Breast epithelium (tissue), 4 donors: ENCODE measurements at places on chromosomes 4 and X. TPM values are rescaled to one million over a fixed set of nuclear protein-coding genes. Genes with fewer than 3 reads are reported as not detected.

KANTR gene
- total RNA-seq, result 29.8 TPM

DNA sequence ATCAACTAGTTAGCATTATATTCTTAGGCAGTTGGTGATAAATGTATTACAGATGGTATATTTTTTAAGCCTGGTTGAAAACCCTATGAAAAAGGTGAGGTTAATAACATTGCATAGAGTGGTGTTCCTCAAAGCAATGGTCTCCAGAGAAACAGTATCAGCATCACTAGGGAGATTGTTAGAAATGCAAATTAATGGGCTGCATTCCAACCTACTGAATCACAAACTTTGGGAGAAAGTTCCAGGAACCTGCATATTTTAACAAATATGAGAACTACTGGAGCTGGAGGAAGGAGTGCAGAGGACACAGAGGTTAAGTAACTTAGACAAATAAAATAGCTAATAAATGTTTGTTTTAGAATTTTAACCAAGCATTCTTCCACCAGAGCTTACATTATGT, 166.9 kb upstream of the PCDH10 start:
- no peak for DNase-seq

MEPE gene
- not detected for total RNA-seq

DNA sequence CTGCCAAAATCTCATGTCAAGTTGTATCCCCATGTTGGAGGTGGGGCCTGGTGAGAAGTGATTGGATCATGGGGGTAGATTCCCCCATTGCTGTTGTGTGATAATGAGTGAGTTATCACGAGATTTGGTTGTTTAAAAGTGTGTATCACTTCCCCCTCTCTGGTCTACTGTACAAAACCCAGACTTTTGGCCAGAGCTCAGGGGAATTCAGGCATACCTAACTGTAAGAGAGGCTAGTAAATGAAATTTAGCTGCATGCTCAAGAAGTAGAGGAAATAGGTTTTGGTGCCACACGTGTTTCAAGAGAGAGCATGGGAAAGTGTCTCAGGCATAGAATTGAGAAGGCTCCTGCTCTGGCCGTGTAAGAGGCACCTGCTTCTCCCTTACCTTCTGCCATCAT, 190.5 kb upstream of the GALNTL6 start:
- DNase-seq, result no peak

DNA sequence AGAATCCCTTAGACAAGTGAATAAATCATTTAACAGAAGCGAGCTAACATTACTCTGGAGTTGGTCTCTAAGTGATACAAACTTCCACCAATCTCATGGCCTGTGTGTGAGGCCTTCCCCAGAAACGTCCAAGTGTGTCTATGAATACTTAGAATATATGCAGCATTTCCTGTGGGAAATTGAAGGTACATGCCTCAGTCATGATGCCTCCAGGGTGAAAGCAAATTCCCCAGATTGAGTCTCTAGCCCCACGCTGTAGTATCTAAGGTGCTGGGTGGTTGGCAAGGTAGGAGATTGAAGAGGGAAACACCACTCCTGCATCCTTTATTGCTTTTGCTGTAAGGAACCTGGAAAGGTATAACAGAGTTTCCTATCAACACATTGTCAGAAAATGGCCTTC, 113.8 kb downstream of the IL13RA2 start:
- DNase-seq, result no peak

- DNase-seq, result no peak
Observed at GRCh38 chrX:46169808-46170207, 375.4 kb downstream of the ZNF674 start.

GRCh38 chrX:79107891-79108718, 36.4 kb upstream of the GPR174 start:
- DNase-seq, result no peak

- no peak for DNase-seq
Observed at GRCh38 chr4:159979953-159980352, 877.1 kb downstream of the RAPGEF2 start.

ADH1C gene
- total RNA-seq, result 8.8 TPM

LAS1L gene
- 26.9 TPM for total RNA-seq

- DNase-seq, result no peak
Observed at GRCh38 chr4:138981930-138982390, 33.6 kb upstream of the NOCT start.

- no peak for DNase-seq
Observed at GRCh38 chrX:3230496-3230895, 116.0 kb downstream of the MXRA5 start.

ETFDH gene
- 39.7 TPM for total RNA-seq

CXCL1 gene
- 31.3 TPM for total RNA-seq

DNA sequence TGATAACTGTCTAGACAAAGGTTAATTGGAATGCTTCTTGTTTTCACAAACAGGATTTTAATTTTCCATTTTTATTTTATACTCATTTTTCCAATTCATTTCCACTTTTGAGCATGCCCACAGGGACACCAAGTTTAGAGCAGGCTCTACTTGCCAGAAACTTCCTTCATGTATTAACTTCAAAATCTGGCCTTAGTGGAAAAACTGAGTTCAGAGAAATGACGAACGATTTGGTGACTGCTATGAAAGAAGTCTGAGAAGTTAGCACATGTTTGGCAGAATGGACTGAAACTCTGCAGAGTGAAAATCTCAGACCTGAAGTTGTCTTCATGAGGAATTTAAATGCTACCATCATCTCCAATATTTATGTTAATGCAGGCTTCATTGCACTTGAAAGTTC, 214.1 kb downstream of the THOC2 start:
- DNase-seq, result no peak

DNA sequence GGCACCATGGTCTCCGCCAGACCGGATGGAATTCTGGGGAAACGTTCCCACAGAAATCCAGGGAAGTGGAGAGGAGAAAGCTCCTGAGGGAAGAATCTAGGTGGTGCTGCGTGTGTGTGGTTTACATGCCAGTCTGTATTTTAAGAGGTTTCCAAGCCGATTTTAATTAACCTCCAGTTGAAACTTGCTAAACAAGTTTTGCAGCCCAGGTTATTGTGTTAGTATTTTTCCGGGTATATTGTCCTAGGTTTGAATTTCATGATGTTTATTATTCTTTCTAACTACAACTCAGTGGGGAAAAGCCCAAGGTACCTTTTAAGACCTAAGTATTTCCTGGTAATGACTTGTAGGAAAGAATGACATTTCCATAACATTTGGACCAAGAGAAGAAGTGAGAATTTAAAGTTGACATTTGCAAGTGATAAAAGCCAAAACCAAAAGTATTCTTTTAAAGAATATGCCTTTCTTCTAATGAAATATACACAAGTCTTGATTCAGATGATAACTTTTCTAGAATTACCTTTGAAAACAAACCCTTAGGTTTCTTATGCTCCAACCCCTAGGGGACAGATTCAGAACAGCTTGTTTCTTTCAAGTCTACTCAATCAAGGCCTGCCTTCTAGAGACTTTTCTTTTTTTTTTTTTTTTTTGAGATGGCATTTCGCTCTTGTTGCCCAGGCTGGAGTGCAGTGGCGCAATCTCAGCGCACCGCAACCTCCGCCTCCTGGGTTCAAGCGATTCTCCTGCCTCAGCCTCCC, 14.6 kb downstream of the SAT1 start:
- no peak for DNase-seq

ALB gene
- 0.66 TPM for total RNA-seq

ADH7 gene
- not detected for total RNA-seq

DNA sequence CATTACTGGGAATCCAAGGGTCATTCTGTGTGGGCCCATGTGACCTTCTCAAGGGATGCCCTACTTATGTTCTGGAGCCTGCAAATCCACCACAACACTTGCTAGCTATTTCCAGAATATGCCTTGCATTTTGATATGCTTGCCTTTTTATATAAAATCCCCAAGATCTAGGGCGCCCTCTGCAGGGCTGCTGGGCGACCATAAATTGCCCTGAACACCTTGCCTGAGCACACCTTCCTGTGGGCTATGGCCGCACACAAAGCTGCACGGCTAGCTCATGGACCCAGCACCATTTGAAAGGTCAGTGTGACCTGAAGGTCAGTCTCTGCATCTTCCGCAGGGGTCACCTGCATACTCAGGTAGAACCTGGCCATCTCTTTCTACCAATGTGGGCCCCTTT, 311.7 kb downstream of the NLGN4X start:
- no peak for DNase-seq

- no peak for DNase-seq
Observed at GRCh38 chr4:137611998-137612700, 79.9 kb upstream of the PCDH18 start.

DNA sequence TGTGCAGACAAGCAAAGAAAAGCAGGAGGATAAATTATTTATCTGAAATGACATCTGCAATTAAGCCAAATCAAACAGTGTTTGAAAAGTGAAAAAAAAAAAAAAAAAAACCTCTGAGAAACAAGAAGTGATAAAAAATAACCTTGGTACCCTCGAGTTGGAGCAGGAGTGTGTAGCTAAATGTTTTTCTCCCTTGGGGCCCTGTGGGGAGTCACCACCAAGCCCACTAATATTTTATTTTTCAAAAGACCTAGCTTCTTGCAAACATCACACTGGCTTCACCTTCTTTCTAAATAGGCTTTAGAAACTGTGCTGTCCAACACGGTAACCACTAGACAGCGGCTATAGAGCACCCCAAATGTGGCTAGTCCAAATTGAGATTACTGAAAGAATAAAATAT, 47.7 kb downstream of the SNX25 start:
- DNase-seq, result no peak

DNA sequence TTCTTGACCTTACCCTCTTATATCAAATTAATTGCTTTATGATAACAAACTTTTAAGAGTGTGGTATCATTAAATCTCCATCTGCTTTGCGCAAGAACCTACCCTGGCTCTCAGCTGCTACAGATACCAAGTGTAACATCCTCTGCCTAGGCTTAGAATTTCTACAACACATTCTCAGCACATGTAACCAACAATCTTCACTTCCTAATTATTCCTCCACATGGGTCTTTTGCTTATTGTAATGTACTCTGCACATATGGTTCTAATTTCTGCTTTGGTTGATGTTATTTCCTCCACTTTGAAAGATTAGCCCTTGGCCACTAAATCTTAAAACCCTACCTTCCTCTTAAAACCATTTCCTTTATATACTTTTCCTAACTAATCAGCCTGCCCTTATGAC, 242.4 kb downstream of the ARHGAP24 start:
- DNase-seq, result no peak

ATP11C gene
- 34.1 TPM for total RNA-seq

GPR173 gene
- 1.6 TPM for total RNA-seq

- DNase-seq, result no peak
Observed at GRCh38 chr4:76957004-76957738, 7.6 kb downstream of the SEPTIN11 start.

IL2RG gene
- 10.8 TPM for total RNA-seq

DNA sequence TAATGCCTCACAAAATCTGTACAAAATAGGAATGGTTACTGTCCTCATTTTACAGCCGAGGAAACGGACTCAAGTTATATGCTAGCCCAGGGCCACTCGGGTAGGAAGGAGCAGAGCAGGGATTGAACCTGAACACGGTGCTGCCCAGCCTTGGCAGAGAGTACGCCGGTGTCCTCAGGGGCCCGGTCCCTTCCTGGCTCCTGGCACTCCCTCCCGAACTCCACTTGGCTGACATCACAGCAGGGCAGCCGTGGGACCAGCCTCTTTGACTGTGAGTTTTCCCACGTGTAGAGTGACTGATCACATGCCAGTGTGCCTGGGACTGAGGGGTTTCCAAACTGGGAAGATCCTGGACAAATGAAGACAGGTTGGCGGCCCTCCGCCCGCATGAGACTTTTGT, 23.7 kb downstream of the MAN2B2 start:
- no peak for DNase-seq

- no peak for DNase-seq
Observed at GRCh38 chrX:15939737-15940136, 85.1 kb upstream of the AP1S2 start.

- DNase-seq, result no peak
Observed at GRCh38 chrX:140110081-140110650, 144.8 kb upstream of the CXorf66 start.

GRCh38 chr4:123976819-123977218, 580.2 kb downstream of the SPRY1 start:
- DNase-seq, result no peak

DNA sequence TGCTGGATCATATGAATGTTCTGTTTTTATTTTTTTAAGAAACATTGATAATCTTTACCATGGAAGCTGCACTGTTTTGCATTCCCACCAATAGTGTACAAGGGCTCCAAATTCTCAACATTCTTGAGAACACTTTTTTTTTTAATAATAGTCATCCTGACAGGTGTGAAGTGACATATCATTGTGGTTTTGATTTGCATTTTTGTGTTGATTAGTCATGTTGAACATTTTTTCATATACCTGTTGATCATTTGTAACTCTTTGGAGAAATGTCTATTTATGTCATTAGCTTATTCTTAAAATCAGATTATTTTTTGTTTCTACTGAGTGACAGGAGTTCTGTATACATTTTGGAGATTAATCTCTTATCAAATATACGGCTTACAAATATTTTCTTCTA, 408.5 kb downstream of the GLUD2 start:
- no peak for DNase-seq

ADGRG4 gene
- under 0.01 TPM for total RNA-seq

- DNase-seq, result no peak
Observed at GRCh38 chrX:151973060-151973661, 1.3 kb downstream of the GABRE start.

- DNase-seq, result no peak
Observed at GRCh38 chr4:101290654-101291053, 56.7 kb downstream of the PPP3CA start.

SGMS2 gene
- 56.3 TPM for total RNA-seq

- no peak for DNase-seq
Observed at GRCh38 chr4:103002551-103002950, 17.0 kb downstream of the SLC9B1 start.

DNA sequence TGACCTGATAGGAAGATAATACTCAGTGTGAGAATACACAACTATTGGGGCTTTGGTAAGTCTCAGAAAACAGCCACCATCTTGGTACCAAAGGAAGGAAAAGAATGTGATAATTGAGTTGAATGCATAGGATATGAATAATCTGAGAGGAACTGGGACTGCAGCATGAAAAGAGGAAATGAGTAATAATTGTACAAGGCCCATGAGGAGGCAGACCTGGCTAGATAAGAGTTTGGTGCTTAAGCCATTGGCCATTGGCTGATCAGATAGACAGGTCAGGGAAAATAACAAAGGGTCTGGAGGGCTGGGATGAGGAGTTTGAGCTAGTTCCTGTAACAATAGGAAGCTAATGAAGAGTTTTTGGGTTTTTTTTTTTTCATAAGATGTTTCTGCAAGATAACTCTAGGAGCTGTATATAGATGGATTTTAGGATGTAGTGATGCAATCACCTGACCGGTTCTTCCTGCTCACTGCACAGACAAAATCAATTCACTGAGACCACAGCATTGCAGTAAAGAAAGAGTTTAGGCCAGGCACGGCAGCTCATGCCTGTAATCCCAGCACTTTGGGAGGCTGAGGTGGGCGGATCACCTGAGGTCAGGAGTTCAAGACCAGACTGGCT, 5.3 kb upstream of the TRMT2B start:
- DNase-seq, result no peak

GRCh38 chr4:165803005-165803404, 70.0 kb upstream of the TLL1 start:
- no peak for DNase-seq

SMIM31 gene
- 0.44 TPM for total RNA-seq

GRCh38 chr4:175651756-175652310, 160.2 kb downstream of the GPM6A start:
- no peak for DNase-seq

FAM9B gene
- not detected for total RNA-seq

RGS12 gene
- total RNA-seq, result 94.5 TPM

MMRN1 gene
- 83.2 TPM for total RNA-seq
